NCI-H187 (cell line): ENCODE measurements at places on chromosomes 1 and 21.

DNA sequence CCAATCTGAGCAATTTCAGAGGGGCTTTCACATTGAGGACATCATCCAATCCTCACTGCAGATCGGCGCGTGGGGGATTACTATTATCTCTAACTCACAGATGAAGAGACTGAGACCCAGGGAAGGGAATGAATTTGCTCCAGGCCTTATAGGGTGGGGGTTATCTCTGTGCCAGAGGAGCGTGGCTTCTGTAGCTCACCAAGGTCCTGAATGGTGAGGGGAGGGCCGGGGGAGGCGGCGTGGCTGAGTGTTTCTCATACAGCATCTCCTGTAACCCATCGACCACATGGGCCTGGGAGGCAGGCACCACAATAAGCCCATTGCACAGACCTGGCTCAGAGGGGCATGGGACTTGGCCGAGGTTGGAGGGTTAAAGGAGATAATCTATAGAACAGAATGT lies 143.0 kb upstream of the KLHDC7A start:
- no peak for DNase-seq

- DNase-seq: no peak
These were observed at the start of gene SYCP1 for GRCh38 chr1:114854693-114855320. Gene SYCP1, plus strand, starts transcription at chr1:114854863. Its CDS starts 602 bp downstream, at chr1:114855465.

- peak; percentile 68 for DNase-seq
These were observed 16.8 kb upstream of the STMN1 start for GRCh38 chr1:25922971-25923552.

GRCh38 chr1:207883660-207884250 lies 27.2 kb downstream of the CD34 start:
- no peak for DNase-seq

DNA sequence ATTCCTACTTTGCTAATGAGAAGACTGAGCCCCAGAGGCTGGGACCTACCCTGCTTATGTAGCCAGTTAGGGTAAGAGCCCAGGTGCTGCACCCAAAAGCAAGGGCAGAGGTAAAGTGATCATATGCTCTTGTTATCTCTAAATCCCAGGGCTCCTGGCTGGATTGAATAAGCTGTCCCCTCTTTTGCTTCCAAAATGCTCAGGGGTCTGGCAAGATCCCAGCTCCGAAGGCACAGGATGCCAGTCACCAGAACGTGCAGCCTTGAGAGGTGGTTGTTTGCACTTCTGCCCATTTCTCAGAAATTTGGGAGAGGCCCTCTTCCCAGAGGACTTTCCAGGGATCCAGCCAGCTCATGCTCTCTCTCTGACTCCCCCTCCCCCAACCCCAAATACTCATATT lies 142.4 kb upstream of the TMEM51 start:
- no peak for DNase-seq

- DNase-seq: no peak
These were observed 146.4 kb downstream of the KIF26B start for GRCh38 chr1:245301162-245301580.

DNA sequence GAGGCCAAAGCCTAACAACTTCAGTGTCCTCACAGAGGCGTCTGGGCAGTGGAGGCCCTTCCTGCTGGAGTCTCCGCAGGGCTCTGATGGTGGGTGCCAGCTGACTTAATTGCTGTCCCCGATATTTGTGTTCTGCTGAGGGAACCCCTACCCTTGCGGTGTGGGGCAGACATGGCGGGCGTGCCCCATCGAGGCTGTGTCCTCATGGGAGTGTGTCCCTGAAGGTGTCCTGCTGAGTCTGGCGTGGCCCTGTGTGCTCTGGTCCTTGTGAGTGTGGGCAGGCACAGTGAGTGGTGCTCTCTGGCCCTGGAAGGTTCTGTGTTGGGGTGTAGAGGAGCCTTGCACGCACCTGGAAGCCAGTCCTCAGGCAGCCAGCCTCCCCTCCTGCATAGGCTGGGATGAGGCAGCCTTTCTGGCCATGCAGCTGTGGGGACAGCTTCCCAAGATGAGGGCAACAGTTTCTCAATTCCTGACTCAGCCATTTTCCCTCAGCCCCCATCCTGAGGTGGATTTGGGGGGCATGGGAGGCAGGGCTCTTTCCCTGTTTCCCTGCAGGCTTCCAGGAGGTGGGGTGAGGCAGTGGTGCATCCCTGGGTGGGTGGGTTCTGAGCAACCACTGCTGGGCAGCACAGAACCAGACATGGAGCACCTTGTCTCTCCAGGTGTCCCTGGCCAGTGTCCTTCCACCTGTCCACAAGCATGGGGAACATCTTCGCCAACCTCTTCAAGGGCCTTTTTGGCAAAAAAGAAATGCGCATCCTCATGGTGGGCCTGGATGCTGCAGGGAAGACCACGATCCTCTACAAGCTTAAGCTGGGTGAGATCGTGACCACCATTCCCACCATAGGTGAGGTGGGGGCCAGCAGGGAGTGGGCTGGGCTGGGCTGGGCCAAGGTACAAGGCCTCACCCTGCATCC lies 6.5 kb downstream of the C1orf35 start:
- no peak for DNase-seq

- peak; percentile 74 for DNase-seq
These were observed 182.3 kb downstream of the FCRL5 start for GRCh38 chr1:157369808-157370521.

DNA sequence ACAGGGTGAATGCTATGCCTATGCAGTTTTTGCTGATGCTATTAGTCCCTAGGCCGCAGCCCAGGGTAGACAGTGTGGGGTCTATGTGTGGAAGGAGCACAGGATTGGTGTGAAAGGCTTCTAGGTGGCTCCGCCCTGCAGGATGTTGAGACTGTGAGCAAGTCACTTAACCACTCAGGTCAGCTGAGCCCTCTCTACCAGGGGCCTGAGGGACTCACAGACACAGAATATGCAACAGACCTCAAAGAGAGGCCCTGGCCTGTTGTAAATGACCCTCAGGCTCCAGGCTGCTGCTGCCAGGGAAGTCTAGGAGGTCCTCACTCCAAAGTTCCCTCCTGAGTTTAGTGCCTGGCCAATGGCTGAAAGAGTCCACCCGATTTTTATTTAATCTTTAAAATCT lies 11.0 kb downstream of the NHLH2 start:
- no peak for DNase-seq

GRCh38 chr1:228315484-228315944 lies 91.1 kb downstream of the TRIM11 start:
- no peak for DNase-seq

DNA sequence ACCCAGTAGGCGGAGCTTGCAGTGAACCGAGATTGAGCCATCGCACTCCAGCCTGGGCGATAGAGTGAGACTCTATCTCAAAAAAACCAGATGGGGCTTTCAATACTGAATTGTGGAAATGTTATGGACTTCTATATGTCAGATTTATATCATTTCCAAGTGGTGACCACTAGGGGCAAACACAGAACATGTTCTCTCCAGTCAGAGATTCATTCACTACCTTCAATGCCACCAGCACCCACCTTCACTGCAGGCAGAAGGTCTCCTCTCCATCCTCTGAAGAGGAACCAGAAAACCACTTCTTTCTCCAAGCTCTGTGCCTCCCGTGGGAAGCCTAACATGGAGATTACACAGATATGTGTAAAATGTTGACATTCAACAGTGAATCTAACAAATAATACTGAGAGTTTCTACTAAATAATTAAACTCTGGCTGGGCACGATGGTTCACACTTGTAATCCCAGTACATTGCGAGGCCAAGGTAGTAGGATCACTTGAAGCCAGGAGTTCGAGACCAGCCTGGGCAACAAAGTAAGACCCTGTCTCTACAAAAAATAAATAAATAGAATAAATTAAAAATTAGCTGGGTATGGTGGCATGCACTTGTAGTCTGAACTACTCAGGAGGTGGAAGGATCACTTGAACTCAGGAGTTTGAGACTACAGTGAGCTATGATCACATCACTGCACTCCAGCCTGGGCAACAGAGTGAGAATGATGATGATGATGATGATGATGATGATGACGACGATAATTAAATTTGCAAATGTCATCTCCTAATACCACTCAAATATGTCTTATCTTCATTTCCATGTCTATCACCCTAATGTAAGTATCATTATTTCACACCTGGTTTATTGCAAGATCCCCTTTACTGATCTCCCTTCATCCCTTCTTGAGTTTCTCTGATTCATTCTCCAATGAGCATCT lies 151.1 kb downstream of the ZNF281 start:
- DNase-seq: no peak

GRCh38 chr1:58406301-58407071 lies 140.0 kb downstream of the OMA1 start:
- no peak for DNase-seq

DNA sequence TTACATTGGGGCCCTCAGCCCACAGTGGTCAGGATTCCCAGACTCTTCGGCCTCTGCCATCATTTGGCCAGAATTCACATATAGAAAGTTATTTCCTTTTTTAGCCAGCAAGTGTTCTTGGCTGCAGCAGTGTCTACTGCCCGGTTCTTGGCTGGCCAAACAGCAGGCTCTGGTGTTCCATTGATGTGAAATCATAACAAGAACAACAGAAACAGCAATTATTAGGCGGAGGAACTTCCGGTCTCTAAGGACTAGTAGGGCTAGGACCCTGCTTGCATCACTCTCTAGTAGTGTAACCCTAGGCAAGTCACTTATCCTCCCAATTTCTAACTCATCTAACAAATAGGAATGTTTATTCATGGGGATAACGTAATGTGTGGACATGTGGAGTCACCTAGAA lies 8.7 kb upstream of the GJA5 start:
- DNase-seq: no peak

- no peak for DNase-seq
These were observed 4.1 kb downstream of the POGZ start for GRCh38 chr1:151455231-151455630.

DNA sequence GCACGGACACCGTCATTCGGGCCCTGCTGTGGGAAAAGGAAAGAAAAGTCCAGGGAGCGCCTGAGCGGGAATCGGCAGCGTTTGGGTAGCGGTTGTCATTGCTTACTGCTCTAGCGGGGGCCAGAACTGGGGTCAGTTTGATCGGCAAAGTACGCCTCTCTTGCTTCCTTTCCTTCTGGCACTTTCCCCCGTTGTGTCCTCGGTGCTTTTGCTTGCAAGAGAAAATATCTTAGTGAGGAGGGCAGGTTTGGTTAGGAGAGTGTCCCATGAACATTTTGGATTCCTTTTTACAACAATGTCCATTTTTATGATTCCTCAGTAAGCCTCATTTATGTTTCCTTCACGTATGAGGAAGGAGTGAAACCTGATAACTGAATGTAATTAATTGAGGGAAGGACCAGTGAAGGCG lies 670 bp downstream of the ST3GAL3 start:
- DNase-seq: no peak

- DNase-seq: no peak
These were observed 1967.4 kb downstream of the NCAM2 start for GRCh38 chr21:22965455-22966135.

DNA sequence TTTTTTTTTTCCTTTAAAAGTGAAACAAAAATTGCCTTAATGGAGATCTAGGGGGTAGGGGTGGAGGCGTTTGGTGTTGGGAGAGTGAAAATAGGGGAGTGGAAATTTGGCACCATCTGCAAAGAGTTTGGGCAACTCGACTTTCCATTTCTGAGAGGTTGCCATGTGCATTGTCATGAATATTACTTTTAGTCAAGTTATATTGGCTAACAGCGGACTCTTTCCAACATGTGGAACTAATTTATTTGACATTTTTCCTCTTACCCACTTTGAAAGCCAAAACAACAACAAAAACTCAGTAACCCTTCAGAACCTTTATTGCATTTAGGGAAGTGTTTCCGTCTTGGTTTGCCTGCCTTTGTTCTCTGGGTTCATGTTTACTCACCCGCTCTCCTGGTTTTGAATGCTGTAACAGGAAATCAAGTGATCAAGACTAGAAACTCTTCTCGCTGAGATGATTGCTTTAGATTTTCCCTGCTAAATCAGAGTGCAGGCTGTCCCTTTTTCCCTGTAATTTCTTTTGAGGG lies 70.4 kb downstream of the CACHD1 start:
- DNase-seq: no peak

GRCh38 chr1:82921759-82922158 lies 1077.2 kb downstream of the TTLL7 start:
- DNase-seq: no peak

DNA sequence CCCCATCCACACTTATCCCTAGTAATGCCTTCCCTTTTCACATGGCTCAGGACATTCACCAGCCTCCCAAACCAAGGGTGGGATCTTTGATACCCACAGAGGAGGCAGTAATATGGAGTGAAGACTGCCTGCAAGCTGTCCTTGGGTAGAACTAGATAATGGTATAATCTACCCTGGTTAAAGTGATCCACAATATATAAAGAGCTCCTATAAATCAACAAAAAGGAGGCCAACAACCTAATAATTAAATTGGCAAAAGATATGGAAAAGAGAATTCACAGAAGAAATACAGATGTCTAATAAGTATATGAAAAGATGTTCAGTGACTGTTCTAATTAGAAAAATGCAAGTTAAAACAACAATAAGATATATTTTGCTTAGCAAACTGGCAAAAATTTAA lies 30.7 kb upstream of the SPOCD1 start:
- no peak for DNase-seq

DNA sequence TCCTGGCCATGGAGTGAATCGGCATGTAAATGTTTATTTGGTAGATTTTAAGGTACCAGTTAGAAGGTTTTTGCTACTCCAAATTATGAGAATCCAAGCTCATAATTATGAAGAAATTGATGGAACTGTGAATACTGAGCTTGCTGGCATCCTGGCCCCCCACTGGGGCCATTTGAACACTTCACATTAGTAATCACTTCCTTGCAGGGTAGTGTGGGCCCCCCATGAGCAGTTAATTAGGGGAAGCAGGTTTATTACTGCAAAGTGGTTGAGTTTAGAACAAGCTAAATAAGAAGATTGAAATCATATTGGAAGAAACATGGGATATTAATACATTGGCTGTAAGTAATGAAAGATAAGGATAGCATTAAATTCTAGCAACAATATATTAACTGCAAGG lies 86.7 kb downstream of the S1PR1 start:
- no peak for DNase-seq

- DNase-seq: no peak
These were observed 21.0 kb upstream of the POU2F1 start for GRCh38 chr1:167199656-167200055.

DNA sequence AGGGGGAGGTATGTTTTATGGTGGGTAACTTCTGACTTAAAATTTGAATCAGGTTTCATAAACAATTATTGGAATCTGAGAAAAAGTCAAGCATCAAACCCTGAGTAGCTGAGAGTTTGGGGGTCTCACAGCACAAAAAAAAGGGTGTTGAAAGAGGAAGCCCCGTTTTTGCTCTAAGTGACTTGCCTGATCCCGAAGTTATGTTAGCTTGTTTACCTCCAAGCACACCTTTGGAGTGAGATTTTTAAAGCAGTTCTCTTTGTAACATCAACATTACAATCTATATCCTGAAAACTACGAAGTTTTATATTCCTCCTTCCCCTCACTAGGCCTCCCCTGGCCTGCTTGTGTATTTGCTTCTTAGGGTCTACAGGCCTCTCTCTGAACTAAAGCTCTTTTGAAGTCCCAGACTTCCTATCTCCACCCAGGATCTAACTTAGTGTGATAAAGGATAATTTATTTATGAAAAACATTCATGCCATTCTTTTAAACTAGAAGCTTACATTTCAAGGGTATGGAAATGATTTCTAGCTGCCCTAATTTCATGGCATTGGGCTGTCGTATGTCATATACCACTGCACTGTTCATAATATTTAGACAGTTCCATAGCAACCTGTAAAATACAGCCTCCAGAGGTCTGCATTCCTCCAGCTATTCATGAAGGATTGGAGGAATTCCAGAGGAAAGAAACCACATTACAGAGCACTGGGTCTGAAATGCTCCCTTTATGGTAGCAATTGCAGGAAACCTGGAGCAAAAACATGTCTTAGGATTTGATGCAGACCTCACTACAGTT lies 36.1 kb upstream of the RGS1 start:
- DNase-seq: no peak

GRCh38 chr1:119859647-119860046 lies 36.7 kb downstream of the ADAM30 start:
- DNase-seq: no peak

GRCh38 chr21:41582298-41582840 lies 74.4 kb upstream of the TMPRSS2 start:
- DNase-seq: no peak
